ENCODE measurements at places on chromosomes 13 and 19.

GRCh38 chr13:108176685-108177274 lies 38.6 kb downstream of the LIG4 start:
- peak; percentile 23 for DNase-seq

- DNase-seq: no peak
Observed at GRCh38 chr13:41660411-41660810, 203.1 kb downstream of the RGCC start.

DNA sequence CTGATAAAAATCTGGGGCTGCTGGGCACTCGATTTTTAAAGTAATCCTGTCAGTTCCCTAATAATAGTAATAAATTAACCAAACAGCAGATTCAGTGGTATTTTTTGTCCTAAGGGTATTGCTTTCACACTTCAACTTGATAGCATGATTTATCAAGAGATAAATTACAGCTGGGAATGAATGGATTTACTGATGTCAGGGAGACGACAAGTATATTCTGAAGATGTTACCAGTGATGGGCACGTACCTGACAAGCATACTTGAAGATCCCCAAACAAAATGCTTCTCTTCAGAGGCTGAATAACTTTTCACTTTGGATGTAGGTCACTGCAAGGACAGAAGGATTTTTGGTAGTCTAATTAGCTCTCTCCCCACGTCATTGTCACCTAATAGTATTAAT lies 82.0 kb downstream of the OLFM4 start:
- no peak for DNase-seq

DNA sequence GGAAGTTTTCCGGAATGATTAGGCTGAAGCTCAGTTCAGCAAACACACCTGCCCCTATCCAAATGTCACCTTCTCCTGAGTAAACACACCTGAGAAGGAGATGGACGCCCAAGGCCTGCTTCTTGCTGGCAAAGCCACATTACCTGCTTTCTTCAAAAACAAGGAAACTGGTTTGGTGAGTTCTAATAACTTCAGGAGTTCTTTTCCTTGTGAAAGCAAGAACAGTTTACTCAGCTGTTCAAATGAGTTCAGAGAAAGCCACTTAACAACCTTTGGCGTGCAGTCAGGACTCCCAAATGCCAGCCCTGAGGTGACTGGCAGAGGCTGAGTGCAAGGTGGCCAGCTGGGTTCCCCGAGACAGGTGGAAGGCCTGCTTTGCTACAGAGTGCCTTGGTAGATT lies 160.5 kb downstream of the STK24 start:
- no peak for DNase-seq

GRCh38 chr19:37466798-37467607 lies at the start of gene ZNF569:
TSS of gene ZNF569 (minus strand) at chr19:37467444. CDS start at chr19:37444921, 22,523 bp downstream.
- peak; percentile 79 for DNase-seq

- DNase-seq: no peak
Observed at GRCh38 chr13:49258089-49258796, 10.5 kb downstream of the CDADC1 start.

DNA sequence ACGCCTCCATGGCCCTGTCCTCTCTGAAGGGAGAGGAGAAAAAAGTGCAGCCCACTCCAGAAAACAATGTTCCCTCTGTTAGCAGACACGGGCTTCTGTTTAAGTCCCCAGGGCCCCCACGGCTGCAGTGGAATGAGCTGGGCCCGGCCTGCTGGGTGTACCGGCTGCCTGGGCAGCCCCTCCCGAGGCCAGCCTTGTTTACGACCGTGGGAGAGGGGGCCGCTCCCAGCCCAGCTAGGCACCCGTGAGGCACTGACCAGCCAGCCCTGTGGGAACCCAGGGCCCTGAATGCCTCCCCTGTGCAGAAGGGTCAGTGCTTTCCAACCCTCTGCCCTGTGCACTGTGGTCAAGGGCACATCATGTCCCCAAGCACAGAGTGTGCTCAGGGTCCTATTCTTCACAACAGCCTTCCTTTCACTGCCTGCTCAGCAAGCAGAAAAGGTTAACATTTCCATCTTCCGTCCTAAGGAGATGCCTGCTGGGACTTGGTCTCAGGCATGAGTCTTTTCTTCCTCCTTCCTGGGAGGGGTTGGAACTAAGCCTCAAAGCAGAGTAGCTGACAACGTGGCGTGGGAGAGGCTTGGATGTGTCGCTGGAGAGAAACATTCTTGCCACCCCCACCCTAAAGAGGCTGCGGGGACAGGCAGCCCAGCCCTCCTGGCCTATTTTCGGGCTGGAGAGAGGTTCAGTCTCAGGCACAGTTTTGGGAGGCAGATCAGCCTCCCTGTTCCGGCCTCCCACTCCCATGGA lies 90.1 kb downstream of the RGCC start:
- DNase-seq: no peak

DNA sequence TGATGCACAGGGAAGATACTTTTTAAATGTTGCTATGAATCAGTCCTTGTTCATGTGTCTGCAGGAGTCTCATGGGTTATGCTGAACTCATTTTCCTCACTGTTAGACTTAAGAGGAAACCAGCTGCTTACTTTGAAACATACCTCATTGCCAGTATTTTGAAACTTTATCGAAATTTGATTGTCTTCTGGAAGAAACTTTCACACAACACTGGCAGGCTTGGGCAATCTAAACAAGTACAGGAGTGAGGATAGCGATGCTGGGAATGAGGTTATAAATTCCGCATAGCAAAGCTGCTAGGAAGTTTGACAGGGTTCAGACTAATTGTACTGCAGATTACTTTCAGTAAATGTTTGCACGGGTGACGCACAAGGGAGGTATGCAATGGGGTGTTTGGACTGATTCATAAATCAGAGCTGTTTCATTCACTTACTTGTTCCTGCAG lies 245.7 kb downstream of the DNAJC15 start:
- DNase-seq: no peak

- no peak for DNase-seq
Observed at GRCh38 chr19:44947041-44947581, 1.3 kb downstream of the APOC2 start.

DNA sequence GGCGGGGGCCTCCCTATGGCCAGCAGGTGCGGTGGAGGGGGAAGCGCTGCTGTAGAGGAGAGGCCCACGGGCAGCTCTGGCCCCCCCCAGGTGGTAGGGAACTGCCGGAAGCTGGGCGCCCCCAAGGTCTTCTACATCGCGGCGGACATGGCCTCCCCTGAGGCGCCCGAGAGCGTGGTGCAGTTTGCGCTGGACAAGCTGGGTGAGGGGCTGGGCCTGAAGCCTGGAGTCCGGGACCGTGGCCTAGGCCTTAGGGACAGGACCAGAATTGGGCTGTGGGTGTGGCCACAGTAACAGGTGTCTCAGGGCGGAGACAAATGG lies 3.8 kb upstream of the RPL36 start:
- DNase-seq: no peak

DNA sequence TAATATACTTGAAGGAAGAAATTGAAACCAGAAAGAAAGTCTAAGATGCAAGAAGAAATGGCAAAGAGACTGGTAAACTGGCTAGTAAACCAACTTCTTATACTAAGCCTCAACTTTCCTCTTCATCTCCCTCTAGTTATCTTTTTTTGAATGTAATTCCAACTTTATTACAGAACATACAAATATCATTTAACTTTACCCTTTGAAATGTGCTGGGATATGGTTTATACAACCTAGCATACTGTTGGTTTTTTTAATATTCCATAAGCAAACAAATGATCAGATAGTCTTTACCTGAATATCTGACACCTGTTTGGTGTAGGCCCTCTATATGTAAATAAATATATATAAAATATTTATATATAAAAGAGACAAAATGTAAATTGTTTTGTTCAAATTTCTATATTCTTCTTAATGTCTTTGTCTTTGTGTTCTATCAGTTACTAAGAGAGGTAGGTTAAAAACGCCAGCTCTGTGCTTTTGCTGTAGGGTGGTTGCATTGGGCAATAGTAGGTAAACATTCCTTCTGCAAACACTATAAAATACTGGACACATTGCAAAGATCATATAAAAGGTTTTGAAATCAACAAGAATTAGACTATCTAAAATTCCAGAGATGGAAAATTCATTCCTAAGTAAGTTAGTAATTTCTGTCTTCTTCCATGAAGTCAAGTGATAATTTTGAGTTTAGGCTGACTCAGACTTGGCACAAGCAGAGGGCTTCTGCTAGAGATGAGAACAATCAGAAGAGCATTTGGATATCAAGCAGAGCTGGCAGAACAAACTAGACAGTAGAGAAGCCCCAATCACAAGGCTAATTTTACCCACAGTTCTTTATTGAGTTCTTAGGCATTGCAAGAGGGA lies 383.3 kb downstream of the RFC3 start:
- no peak for DNase-seq

GRCh38 chr13:33236021-33236420 lies 49.5 kb downstream of the STARD13 start:
- DNase-seq: no peak

DNA sequence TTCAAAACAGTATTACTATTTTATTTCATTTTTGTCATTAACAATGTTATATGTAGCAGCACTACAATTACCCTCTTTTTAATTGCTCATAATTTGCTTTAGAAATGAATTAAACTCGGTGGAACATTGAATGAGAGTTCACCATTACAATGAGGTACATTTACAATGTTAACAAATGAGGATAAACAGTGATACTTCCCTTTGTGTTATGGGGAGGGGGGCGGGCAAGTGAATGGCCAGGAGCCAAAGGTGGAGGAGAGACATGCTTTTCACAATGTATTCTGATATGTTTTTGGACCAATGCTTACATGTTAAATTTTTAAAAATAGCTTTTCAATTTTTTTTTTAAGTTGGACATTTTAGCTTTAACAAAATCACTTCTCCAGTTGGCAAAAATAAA lies 34.2 kb downstream of the NALCN start:
- no peak for DNase-seq

- DNase-seq: no peak
Observed at GRCh38 chr13:50588491-50589130, 254.9 kb downstream of the DLEU7 start.

DNA sequence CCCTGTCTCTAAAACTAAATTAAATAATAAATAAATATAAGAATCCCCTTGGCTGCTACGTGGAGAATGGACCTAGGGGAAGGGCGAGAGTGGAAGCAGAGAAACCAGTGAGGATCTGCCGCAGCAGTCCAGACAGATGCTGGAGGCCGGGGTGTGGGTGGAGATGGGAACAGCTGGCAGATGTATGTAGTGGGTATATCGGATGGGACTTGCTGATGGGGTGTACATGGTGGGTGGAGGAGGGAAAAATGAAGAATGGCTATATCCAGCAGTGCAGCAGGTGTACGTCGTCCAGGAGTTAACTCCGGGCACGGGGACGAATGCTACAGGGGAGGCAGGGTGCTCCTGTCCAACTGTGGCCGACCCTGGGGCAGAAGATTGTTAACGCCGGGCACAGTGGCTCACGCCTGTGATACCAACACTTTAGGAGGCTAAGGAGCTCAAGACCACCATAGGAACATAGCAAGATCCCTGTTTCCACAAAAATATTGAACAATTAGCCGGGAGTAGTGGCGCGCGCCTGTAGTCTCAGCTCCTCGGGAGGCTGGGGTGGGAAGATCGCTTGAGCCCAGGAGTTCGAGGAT lies 654 bp downstream of the CEP89 start:
- no peak for DNase-seq

- no peak for DNase-seq
Observed at GRCh38 chr19:16571283-16571682, 932 bp downstream of the SLC35E1 start.

GRCh38 chr19:39906283-39906682 lies 28.2 kb downstream of the FCGBP start:
- DNase-seq: no peak

- DNase-seq: peak; percentile 48
Observed at GRCh38 chr19:7852851-7853769, 21.1 kb downstream of the PRR36 start.

- DNase-seq: no peak
Observed at GRCh38 chr13:51225029-51225428, 2.8 kb downstream of the FAM124A start.

- no peak for DNase-seq
Observed at GRCh38 chr19:40464059-40465024, 1.2 kb downstream of the BLVRB start.

DNA sequence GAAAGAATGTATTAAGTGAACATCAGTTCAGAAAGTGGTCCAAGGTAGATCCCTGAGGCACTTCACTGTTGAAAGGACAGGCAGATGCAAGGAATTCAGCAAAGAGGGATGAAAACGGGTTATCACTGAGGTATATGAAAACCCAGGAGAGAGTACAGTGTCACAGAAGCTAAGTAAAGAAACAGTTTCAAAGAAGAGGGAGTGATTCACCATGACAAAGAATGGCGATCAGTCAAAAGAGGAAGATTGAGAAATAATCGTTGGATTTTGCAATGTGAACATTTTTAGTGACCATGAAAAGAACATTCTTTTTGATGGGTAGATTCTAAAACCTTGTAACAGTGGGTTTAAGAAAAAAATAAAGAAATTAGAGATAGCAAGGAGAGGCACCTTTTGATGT lies 99.3 kb downstream of the EPSTI1 start:
- DNase-seq: no peak

DNA sequence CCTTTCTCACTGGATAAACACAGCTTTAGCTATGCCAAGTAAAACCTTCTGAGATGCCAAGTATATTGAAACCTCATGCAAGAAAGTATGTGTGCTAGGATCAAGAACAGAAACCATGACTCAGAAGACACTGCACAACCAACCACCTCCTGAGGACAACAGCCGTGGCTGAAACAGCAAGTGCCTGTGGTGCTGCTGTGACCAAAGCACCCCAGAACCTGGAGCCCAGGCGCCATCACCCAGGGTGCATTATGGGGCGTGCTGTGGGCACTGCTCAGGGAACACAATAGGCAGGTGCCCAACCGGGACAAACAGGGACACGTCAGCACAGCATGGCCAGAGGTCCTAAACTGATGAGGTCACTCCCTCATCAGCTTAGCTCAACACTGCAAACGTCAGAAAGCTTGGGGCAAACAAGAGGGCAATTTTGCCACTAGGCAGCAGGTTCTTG lies 101.3 kb upstream of the SLC15A1 start:
- DNase-seq: peak; percentile 54

DNA sequence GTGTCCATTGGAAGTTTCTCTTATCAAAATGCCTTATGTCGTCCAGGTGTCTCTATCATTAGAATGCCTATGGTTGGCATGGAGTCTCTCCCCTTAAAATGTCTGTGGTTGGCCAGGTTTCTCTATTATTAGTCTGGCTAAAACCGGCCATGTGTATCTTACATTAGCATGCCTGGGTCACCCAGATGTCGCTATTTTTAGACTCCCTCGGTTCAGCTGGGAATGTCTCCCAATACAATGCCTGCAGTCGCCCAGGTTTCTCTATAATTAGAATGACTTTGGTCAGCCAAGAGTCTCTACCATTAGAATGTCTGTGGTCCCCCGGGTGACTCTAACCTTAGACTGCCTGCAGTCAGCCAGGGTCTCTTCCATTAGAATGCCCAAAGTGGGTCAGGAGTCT lies 1536.1 kb downstream of the UQCRFS1 start:
- no peak for DNase-seq

DNA sequence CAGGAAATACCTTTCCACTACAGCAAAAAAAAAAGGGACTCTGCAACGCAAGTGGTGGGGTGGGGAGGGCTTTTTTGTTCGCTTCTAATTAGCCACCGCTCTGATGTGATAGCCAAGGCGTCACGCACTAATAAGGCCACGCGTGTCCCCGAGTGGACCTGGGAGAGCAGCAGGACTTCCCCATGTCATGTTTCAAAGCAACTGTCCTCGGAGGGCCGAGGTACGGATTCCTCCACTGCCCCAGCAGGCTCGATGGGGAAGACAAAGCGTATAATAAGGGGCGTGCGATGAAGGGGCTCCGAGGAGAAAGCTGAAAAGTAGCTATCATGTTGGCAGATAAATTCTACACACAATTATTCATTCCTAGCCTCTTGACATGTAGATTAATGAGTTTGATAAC lies 179.7 kb upstream of the ZNF507 start:
- no peak for DNase-seq

- DNase-seq: no peak
Observed at GRCh38 chr13:94323764-94324758, 155.4 kb downstream of the DCT start.

GRCh38 chr19:56222901-56223300 lies 20.8 kb downstream of the ZSCAN5C start:
- DNase-seq: no peak

All from stimulated activated CD4-positive, alpha-beta T cell treated with anti-CD3 and anti-CD28 coated beads, TNF-alpha, amount 100 ng/mL, for 48 hours (primary cell).